ENCODE measurements at places on chromosomes 2 and 18.

- no peak for DNase-seq
These were observed 10.8 kb downstream of the IL1RL1 start for GRCh38 chr2:102321941-102322719.

- no peak for DNase-seq
These were observed 935.0 kb downstream of the TRIB2 start for GRCh38 chr2:13651684-13652131.

DNA sequence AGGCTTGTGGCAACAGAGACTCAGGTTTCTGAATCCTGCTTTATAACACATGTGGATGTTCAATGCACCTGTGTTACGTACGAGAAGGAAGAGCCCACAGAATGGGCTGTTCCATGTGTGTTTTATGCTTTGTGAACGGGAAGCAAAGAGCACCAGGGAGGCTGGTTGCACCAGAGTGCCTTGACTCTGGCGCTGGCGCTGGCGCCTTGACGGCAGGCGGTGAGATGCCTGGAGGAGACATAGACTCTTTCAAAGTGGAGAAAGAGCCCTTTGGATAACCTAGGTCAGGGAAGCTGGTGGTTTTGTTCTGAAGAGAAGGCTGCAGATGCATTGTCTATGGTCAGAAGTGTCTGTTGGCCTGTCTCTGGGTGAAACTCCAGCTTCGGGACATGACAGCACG is 80.2 kb upstream of the APCDD1 start:
- DNase-seq = no peak

DNA sequence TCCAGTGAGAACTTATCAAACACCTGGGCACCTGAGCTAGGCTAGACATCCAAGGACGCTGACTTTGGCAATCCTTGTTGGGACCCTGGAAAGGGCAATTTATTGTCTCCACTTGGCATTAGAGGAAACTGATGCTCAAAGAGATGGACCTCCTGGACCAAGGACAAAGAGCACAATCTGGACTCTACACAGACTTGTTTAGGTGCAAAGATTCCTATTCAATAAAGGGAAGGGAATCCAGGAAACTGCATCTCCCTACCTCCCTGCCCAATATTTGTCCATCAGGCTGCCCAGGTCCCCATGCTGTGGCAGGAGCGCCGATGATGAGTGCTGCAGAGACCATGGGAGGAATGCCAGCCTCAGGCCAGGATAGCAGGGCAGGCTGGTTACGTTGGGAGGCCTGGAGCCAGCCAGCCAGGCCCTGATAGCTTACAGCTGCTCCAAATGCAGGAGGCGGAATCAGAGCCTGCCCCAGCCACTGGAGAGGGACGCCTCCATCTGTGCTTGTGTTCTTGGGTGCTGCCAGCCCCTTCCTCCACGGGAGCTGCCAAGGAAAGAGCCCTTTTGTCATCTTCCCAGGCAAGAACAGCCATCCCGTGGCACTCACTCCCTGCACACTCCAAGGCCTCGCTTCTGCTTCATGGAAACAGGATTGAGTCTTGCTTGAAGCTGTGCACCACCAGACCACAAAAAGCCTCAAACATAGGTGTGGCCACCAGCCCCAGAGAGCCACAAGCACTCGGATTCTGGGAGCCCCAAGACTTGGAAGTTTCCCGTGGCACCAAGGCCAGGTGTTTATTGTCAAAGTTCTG is 60.0 kb downstream of the HS1BP3 start:
- DNase-seq = no peak

DNA sequence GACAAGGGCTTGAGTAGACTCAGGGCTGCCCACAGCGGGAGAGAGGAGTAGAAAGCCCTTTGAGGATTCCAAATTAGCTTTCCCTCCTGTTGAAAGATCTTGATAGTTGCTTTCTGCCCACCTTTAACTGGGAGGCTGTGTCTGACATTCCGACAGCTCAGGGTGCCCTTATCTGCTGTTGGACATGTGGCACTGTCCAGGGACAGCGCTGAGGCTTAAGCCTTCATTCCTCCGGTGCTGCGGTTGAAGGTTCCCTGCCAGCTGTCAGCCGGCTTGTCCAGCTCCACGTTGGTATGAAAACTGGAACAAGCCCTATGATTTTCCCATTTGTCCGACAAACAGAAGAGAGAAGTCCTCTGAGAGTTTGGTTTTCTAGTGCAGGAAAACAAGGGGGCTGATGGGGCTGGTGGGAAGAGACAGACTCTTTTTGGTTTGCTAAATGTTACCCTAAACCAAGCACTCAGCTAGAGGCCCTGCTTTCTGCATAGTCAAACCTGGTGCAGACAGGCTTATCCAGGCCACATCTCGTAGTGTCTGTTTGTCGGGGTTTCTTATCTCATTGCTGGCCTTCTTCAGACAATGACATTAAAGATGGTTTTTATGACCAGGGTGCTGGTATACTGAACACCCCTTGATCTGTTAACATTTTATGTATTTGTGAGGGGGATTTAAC is 24.5 kb downstream of the GREB1 start:
- DNase-seq = no peak

- no peak for DNase-seq
These were observed 215.5 kb upstream of the RAB6C start for GRCh38 chr2:129763966-129764365.

GRCh38 chr2:151799886-151800292 is 28.3 kb downstream of the ARL5A start:
- DNase-seq = no peak

DNA sequence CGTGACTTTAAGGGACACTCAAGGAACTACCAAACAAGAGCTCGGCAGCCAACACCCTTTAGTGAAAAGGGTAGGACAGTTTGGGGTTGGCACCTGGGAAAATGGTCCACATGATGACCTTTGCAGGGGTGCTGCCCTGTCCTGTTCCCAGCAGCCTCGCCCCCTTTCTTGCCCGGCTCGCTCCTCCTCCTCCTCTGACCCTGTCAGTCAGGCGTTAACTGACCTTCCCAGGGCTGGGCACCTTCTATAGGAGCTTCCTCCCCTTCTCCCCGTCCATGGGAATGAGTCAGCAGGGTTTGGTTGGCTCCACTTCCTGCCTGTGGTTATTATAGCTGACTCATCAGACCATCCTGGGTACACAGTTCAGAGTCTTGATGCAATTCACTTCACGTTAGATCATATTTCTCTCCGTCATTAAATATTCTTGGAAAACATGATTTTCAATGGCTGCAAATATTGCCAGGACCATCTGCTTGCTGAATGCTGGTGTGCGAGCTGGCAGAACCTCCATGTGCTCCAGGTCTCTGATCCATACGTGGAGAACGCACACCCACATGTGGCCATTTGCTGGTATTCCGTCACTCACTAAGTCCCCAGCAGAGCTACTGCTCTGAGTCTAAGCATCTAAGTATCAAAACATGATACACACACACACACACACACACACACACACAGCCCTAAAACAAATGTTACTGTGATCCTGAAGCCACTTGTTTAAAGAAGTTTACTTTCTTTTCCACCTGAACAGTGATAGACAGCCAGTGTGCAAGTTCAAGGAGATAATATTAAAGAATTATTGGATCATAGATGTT is 185.0 kb downstream of the ANAPC1 start:
- no peak for DNase-seq

DNA sequence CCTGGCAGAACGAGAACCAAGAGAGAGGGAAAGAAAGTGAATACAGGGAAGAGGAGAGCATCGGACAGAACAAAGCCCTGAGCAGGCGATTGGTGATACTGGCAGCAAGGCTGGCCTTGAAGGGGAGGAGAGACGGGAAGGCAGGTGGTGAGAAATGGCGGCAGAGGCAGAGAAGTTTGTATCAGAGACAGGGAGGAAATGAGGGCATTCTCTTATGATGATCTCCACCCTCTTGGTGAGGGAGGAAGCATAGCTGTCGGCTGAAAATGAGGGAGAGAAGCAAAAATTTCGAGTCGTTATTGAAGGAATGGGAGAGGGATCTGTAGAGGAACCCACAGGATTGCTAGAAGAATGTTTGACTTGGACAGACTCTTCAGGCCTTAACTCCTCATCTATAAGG is 80.6 kb downstream of the CLIP4 start:
- DNase-seq = no peak

DNA sequence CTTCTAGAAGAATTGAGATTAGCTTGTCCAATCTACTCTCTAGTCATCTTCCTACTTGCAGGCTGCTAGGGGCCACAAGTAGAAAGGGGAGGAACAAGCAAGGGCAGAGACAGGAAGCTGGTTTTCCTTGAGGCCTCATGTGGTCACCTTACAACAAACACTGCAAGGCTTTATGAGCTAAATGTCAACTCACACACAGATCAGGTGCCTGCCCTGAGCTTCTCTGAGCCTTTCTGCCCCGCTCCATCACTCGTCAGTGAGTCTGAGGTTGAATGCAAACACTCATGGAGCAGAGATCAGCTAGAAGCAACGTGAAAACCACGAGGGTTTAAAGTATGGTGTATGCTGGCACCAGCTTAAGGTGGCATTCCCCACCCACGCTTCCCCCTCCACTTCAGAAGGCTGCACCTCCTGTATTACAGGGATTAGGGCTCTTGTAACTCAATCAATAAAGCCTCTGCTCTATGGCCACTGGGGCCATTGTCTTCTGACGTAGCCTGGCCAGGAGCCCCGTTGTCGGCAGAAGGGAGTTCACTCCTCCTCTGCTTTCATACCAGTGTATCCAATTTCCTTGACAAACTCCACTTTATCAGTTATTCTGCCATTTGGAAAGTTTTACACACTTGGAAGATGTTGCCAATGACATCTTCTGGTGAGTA is 5.4 kb upstream of the CRYGC start:
- DNase-seq = no peak

GRCh38 chr2:3535467-3535793 is 16.1 kb upstream of the ADI1 start:
- DNase-seq = no peak

DNA sequence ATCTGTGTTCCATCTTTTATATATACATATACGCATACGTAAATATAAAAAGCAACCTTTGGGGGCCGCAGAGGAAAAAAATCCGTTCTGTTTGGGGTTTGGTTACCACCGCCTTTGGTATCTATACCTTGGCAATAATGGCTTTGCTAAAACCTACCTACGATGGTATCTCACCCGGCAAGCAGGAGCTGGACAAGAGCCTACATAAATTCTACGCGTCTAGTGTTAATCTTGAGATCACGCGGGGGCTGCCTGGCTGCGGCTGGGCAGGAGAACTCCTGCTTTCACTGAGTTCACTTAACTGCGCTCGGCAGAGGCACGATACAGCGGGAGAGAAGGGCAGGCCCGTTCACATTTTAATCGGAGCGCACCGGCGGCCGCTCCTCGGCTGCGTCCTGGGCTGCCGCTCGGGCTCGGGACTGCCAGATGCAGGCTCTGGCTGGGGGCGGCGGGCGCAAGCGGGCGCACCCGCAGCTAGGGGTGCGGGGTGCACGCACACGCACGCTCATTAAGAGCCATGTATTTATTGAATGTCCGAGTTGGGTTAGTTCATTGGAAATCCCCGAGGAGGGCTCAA is 1.7 kb upstream of the POU3F3 start:
- DNase-seq = no peak

GRCh38 chr18:74416124-74416523 is 41.0 kb downstream of the DIPK1C start:
- no peak for DNase-seq

DNA sequence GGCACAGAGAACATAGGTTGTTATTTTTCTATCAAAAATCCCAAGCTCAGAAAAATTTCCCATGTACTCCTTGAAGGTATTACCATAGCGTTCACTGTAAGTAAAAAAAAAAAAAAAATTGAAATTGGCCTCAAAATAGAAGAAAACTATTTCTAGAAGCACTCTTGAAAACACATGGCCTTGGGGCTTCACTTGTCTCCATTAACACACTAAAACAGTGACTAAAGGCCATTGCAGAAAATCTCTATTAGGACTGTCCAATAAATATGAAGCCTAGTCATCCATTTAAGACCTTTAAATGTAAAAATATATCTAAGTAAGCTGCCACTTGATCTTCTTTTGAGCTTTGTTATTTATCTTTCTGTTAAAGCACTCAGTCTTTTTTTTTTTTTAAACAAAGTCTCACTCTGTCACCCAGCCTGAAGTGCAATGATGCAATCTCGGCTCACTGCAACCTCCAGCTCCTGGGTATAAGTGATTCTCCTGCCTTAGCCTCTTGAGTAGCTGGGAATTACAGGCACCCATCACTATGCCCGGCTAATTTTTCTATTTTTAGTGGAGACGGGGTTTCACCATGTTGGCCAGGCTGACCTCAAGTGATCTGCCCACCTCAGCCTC is 35.8 kb downstream of the CCDC68 start:
- DNase-seq = no peak

GRCh38 chr2:225069477-225069876 is 27.2 kb upstream of the DOCK10 start:
- DNase-seq = no peak

- no peak for DNase-seq
These were observed 112.7 kb upstream of the SPATS2L start for GRCh38 chr2:200193791-200194190.

GRCh38 chr2:74548900-74549826 is 4.6 kb downstream of the LOXL3 start:
- DNase-seq = no peak

- no peak for DNase-seq
These were observed 100.9 kb downstream of the FHOD3 start for GRCh38 chr18:36398419-36398818.

- DNase-seq = no peak
These were observed 50.4 kb upstream of the AFF3 start for GRCh38 chr2:100192825-100193224.

- DNase-seq = no peak
These were observed 3.0 kb upstream of the IL1B start for GRCh38 chr2:112839407-112840067.

DNA sequence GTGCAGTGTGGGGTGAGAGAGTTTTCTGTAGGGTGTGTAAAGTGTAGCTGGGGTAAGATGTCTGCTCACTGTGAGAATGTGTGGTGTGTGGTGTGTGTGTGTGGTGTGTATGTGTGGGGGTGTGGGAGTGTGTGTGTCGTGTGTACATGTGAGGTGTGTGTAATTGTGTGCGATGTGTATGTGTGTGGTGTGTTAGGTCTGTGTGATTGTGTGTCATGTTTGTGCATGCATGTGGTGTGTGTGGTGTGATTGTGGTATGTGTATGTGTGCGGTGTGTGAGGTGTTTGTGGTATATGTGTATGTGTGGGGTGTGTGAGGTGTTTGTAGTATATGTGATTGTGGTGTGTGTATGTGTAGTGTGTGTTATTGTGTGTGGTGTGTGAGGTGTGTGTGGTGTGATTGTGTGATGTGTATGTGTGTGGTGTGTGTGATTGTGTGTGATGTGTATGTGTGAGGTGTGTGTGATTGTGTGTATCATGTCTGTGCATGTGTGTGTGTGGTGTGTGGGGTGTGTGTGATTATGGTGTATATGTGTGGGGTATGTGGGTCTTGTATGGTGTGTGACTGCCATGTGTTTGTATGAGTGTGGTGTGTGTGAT is 241.7 kb upstream of the HDAC4 start:
- no peak for DNase-seq

- no peak for DNase-seq
These were observed 19.1 kb downstream of the PDK1 start for GRCh38 chr2:172574965-172575364.

All from stimulated activated CD4-positive, alpha-beta T cell treated with anti-CD3 and anti-CD28 coated beads, Interleukin-1b, Interleukin-23, amount 100 ng/mL, for 1 hour (primary cell).